ENCODE measurements at places on chromosomes 6 and 20. TPM values are rescaled to one million over a fixed set of nuclear protein-coding genes. Genes with fewer than 3 reads are reported as not detected.

The BTN1A1 gene
- not detected for total RNA-seq

- H3K27ac ChIP-seq, result no peak overlapping the region
- no peaks in the 10 kb centered on the region for H3K36me3 ChIP-seq
- DNase-seq, result no peak
- no peak overlapping the region for H3K4me3 ChIP-seq
- no peaks in the 10 kb centered on the region for H3K27me3 ChIP-seq
Observed at GRCh38 chr6:63887002-63887751, 251.6 kb downstream of the PHF3 start.

DNA sequence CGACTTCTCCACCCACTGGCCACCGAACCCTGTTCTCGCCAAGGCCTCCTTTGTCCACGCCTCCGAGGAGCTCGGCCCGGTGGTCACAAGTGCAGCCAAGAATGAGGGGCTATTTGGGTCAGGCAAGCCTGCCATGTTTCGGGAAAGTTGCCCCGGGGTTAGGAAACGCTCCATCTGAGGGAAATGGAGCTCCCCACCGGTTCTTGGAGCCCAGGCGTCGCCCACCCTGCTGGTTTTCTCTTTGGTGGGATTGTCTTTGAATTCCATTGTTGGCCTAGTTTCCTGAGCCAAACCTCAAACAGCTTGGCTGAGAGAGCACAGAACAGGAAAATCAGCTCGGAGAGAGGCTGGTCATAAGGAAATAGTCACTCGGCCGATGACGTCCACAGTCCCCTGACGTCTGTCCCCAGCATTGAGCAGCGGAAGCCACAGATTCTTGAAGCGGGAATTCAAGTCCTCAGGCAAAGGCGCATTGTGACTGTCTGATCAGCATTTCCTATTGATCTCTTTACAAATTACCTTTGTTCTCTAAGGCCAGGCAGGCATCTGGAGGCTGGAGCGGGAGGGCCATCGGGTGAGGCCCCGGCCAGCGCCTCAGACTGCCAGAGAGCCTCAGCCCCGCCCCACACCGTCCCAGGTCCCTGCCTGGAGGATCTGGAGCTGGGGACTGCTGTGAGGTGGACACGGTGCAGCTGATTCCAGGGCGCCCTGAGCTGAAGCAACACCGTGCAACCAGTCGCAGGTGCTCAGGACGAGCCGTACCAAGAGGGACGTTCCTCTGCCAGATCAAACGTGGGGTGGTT, 138.6 kb downstream of the DLL1 start:
- H3K27ac ChIP-seq, result peak overlapping the region; percentile 58
- peak overlapping the region; percentile 12 for H3K4me3 ChIP-seq
- H3K4me1 ChIP-seq, result peaks cover 19% of the 10 kb centered on the region
- peak; percentile 55 for DNase-seq
- no peaks in the 10 kb centered on the region for H3K36me3 ChIP-seq
- H3K27me3 ChIP-seq, result no peaks in the 10 kb centered on the region

- H3K27me3 ChIP-seq, result peaks cover 19% of the 10 kb centered on the region
- no peaks in the 10 kb centered on the region for H3K36me3 ChIP-seq
- no peaks in the 10 kb centered on the region for H3K4me1 ChIP-seq
- no peak overlapping the region for H3K27ac ChIP-seq
- no peak overlapping the region for H3K4me3 ChIP-seq
Observed at GRCh38 chr6:168196881-168197635, 118.0 kb upstream of the FRMD1 start.

DNA sequence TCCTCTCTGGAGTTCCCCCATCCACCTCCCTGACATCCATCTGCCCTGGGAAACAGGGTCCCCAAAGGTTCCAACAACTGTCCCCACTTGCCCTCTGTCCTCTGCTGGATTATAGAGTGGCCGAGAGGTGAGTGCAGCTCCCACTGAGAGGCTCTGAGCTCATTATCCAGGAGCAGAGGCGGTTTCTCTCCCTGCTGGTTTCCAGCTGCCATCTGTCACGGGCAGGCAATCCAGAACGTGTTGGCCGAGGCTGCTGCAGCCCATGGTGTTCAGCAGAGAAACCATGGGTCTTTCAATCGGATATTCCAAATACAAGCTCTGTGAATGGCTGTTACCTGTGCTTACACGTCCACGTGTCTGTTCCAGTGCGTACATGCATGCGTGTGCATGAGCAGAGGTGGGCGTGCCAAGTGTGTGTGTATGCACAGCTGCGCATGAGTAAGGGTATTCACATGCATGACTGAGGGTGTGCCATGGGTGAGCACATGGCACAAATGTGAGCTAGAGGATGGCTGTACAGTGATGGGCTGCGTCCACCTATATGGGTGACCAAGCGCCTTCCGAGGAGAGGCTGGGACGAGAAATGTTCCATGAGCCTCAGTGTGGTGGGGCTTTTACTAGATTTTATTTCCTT, 183.7 kb upstream of the PMEPA1 start:
- no peaks in the 10 kb centered on the region for H3K4me1 ChIP-seq
- H3K36me3 ChIP-seq, result no peaks in the 10 kb centered on the region
- DNase-seq, result no peak
- H3K27me3 ChIP-seq, result no peaks in the 10 kb centered on the region
